Hippocampal formation (tissue), 2 donors: ENCODE measurements at places on chromosomes 3 and 15.

GRCh38 chr15:55255714-55256113 lies 33.9 kb downstream of the RAB27A start:
- no peak for DNase-seq

GRCh38 chr3:133213937-133214336 lies 175.7 kb downstream of the TMEM108 start:
- no peak for DNase-seq

DNA sequence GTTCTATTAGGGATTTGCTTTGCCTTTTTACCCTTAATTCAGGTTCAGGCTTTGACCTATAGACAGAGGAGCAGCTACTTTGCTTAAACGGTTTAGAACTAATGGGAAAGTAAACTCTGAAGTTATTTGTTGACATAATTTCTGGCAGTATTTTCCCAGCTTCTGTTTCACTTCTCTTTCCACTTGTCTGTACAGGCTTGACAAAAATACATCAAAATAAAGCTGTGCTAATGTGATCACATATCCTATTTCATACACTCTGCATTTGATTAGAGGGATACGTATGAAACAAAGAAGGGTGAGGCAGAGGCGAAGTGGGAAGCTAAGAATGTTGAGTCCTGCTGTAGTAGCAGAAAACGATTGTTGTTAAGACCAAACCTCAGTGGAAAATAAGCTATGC lies 389.1 kb upstream of the RARB start:
- DNase-seq, result no peak

DNA sequence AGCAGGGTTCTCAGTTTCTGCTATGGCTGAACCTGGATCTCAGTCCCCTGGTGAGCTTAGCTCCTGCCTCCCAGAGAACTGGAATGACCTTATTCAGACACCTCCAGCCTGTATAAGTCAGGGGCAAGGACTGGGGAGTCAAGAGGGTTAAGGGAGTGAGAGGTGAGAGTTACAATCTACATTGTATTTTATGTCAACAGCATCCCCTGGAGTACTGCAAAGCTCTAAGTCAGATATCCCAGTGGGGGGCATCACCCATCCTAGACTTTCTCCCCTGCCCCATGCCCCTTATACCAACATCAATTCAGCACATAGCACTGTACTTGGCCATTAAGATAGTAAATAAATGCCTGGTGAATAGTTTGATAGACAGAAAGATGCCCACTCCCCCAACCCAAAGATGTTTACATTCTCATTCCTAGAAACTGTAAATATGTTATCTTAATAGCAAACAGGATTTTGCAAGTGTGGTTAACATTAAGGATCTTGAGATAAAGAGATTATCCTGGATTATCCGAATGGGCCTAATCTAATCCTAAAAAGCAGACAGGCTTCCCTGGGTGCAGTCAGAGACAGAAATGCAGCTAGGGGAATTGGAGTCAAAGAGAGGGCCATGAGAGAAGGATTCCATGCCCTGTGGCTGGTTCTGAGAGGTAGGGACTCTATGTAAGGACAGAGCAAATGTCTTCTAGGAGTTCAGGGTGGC lies 132.3 kb upstream of the RASGRP1 start:
- no peak for DNase-seq

DNA sequence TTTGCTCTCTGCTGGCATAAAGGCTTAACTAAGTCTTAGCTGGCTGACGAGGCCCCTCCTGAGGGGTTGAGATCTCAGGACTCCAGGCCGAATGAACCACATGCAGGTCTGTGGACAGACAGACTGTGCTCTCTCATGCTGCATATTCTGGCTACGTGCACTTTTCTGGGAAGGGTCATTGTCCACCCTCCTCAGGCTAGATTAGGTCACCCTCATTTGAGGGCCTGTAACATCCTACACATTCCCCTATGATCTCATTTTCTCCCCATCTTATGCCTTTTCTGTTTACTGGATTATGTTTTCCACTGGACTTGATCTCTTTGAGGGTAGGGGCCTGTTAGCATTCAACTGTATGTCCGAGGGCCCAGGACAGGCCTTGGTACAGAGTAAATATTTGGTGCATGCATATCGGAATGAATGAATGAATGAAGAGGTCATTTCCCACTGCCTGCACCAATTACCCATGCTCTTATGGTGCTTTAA lies 13.7 kb downstream of the EEFSEC start:
- DNase-seq, result no peak

DNA sequence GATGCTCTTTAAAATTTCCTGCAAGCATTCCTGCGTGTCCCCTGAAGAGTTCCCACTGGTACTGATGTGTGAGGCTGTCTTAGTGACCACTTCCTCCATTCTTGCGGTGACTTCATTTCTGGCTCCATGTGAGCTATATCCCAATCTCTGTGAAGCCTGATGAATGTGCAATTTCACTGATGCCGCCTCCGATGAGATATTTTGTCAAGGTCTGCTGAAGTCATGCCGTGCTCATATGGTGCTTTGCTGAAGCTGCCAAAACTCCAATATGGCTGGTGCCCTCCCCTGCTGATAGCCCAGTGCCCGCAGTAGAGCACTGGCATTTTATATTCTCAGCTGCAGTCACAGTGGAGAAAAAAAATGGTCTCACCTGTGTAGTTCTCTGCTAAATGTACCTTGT lies 271.5 kb downstream of the EFHB start:
- no peak for DNase-seq

DNA sequence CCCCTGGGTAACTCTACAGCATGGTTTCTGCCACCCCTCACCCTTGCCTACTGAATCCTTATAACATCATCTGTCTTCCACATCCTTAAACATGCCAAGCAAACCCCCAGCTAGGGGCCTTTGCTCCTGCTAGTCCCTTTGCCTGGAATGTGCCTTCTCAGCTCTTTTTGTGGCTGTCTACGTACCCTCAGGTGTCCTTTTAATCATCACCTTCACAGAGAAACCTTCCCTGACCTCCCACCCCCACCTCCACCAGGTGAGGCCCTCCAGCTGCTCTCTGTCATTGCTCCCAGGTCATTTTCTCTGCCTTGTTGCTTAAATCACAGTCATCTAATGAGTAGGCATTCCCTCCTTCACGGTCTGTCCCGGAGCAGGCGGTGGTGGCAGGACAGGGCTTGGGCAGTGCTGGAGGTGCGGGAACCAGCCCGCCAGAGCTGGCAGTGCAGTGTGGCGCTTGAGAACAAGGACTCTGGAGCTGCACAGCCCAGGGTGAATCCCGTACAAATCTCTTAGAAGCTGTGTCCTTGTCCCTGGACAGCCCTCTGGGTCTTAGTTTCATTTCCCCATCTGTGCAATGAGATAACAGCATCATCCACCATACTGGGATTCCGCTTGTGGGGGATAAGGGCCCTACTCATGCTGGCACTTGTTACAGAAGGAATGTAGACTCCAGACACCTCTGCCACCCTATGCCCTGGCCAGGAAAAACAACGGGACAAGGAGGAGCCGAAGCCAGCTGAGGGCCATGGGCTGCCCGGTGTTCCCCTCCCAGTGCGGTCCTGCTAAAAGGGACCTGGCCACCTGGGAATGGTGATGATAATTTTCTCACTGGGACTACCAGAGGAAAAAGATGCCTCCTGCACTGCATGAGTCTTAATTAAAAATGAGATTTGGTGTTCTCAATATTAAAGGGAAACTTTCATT lies 52.1 kb upstream of the IQSEC1 start:
- DNase-seq, result no peak

GRCh38 chr3:114242947-114243346 lies 5.6 kb upstream of the ZNF80 start:
- no peak for DNase-seq

DNA sequence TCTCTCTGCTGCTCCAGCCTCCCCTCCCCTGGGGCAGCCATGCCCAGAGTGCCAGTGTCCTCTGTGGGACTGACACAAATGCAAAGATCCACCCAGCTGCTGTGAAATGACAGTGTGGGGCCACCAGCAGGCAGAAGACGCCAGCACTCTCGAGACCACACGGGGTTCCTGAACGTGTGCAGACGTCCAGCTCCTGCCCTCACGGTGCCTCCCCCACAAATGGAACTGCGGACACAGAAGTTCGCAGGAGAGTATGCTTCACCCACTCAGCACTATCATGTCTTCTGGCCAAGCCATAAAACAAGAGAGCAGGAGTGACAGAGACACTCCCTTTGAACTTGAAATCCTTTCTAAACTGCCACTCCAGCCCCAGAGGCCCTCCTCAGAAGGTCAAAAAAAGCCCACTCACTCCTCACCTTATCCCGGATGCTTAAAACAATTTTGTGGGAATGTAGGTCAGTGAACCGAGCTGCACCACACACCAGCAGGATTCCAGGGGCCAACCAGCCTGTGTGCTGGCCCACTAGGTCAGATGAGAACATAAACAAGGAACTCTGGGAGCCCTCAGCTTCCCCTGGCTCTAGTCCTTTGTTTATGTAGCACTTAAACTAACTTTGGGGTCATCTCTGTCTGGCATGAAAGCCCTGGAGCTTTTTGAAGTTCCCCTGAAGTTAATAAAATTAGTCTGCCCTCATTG lies 112.6 kb downstream of the DNAJB8 start:
- no peak for DNase-seq

GRCh38 chr3:40099871-40100270 lies 209.6 kb upstream of the EIF1B start:
- no peak for DNase-seq

GRCh38 chr3:71685686-71686085 lies 39.5 kb downstream of the EIF4E3 start:
- no peak for DNase-seq

GRCh38 chr3:40951636-40952035 lies 247.7 kb upstream of the CTNNB1 start:
- no peak for DNase-seq

- no peak for DNase-seq
Measured at GRCh38 chr3:188452158-188452772, 298.3 kb downstream of the LPP start.

GRCh38 chr3:27349832-27350231 lies 19.4 kb downstream of the NEK10 start:
- no peak for DNase-seq

DNA sequence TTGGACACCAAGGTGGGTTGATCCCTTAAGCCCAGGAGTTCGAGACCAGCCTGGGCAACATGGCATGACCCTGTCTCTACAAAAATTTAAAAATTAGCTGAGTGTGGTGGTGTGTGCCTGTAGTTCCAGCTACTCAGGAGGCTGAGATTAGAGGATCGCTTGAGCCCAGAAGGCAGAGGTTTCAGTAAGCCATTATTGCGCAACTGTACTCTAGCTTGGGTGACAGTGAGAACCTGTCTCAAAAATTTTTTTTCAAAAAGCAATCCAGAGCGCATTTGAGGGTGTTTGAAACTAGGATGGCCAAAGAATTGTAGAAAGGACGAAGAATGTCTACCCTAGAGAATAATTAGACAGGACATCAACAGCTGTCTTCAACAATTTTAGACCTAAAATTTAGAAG lies 103.4 kb downstream of the STAC start:
- DNase-seq, result no peak

DNA sequence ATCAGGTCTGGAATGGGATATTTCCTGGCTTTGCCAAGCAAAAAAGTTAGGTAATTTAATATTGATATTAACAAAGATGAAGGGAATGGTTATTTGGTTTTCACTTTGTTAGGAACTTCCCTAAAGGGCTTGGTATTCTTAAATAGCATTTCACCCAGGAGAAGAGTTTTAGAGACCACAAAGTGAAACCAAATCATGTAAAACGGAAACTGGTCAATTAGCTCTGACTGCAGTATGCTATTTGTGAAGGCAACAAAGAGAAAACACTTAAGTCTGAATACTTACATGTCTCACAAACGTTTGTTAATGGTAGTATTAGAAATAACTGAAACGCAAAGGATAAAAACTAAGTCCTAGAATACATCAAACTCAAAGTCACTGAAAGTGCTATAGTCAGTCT lies 32.4 kb upstream of the SETMAR start:
- no peak for DNase-seq

DNA sequence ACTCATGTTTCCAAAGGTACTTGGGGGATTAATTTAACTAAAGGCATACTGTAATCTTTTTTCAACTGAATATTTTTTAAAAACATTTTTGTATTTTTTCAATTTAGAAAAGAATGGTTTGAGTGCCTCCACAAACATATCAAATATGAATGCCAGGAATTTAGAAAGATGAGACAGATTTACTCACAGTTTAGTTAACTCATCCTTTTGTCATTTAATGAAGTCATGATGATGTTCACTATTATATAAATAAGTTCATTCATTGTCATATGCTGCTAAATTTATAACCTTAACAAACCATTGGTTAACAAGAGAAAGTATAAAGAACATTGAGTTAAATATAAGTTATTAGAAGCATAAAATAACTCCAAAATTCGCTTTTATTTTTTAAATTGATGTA lies 50.0 kb downstream of the FGF7 start:
- DNase-seq, result no peak

DNA sequence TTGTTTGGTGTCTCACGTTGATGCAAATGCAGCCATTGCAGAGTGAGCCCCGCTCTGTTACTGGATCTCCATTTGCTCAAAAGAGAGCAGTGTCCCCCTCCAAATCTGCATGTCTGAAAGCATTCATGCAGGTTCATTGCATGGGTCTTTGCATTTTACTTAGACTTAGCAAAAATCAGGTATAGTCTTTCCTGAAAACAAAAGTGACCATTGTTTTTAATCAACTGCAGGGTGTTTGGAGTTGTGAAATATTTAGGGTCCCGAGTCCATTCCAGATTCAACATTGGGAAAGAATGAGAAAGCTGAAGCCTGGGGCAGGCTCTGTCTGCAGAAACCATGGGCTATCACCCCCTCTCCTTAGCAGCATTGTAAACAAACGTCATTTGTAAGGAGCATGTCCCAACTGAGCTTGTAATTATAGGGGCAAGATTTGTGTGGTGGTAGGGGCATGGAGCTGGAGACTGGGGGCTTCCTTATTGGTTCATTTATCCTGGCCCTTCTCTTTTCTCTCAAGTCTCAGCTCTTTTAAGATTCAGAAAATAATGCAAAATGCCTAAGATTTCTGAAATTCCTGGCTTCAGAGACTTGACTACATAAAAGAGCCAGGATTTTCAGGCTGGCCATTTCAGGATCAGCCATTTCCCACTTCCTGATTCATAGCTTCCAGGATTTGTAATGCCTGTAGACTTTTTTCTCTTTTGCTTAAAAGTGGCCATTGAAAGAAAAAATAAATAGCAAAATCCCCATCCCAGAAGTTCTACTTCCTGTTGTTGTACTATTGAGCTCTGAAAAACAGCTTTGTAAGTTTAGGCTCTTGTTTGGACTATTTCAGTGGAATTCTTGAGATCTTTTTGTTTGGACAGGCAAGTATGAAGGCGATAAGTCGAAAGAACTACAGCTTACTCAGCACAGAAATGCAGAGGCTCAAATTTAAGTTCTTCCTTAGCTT lies 23.0 kb downstream of the IGF1R start:
- DNase-seq, result no peak

- DNase-seq, result peak; percentile 56
Measured at GRCh38 chr3:42728056-42728455, 25.5 kb upstream of the HHATL start.

DNA sequence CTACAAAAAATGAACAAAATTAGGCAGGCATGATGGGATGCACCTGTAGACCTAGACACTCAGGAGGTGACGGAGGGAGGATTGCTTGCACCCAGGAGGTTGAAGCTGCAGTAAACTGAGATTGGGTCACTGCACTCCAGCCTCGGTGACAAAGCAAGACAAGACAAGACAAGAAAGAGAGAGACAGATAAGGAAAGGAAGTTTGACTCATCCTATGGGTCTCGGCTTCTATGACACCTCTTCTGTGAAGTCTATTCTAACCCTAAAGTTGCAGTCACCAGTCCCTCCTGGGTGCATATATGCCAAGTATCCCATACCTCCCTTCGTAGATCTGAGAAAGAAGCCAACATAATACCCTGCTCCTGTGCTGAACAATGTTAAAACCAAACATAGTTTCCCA lies 7.9 kb upstream of the ZMAT3 start:
- DNase-seq, result no peak
